Glutamatergic neuron (in vitro differentiated cells): ENCODE measurements at places on chromosomes 7 and 10.

- H3K36me3 ChIP-seq: no peaks in the 10 kb centered on the region
- H3K4me3 ChIP-seq: no peak overlapping the region
- H3K27ac ChIP-seq: no peak overlapping the region
- no peaks in the 10 kb centered on the region for H3K4me1 ChIP-seq
These were observed 6.1 kb downstream of the GIMAP1 start for GRCh38 chr7:150722431-150722931.

DNA sequence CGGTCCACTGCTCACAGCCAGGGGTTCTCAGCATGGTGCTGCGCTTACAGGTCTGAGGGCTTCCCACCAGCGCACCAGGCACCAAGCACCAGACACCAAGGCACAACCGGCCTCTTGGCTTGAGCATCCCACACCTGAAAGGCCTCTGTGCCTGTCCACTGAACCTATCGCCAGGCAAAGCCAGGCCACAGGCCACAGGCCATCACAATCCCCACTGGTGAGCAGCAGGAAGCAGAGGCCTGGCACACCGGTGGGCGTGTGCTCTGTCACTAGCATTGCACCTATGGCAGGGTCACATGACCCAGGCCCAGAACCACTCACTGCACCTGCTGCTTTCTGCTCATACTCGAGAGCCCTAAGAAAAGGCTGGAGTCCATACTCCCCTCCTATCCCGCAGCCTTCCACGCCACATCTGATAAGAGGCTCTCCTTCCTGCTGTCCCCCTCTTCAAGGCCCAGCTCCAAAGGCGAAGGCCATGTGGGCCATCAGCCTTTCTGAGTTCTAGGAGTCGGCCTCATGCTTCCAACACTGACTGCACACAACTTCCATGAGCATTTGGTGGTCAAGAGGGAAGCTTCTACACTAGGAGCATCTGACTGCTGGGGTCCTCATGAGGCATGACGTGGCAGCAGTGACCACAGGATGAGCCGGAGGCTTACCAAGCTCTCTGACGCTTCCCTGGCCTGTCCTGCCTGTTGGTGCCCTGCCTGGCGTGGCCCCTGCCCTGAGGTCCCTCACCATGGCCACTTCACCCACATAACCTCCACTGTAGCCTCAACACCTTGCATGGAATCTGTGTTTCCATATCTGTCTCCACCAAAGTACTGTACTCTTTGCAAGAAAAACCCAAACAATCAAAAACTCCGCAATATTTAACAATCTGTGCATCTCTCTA, 166.3 kb downstream of the TNS3 start:
- no peaks in the 10 kb centered on the region for H3K4me1 ChIP-seq
- no peak for DNase-seq
- no peak overlapping the region for H3K4me3 ChIP-seq
- peaks cover 11% of the 10 kb centered on the region for H3K36me3 ChIP-seq
- H3K27me3 ChIP-seq: peaks cover 3% of the 10 kb centered on the region
- no peak overlapping the region for H3K27ac ChIP-seq

DNA sequence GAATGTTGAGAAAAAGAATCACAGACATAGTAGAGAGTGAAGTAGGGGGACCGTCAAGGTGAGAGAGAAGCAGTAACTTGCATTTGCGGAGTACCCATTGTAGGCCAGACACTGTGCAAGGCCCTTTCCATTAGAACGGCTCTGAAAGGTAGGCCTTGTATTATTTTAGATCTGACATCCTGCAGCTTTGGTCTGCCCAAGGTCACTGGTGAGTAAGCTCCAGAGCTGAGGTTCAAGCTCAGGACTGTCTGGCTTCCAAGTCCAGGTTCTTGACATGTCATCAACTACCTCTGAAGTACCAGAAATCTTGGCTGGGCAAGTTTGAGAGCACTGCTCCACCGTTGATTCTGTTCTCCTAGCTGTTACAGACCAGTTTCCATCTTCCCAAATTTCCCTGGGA, 13.2 kb upstream of the EVX1 start:
- no peak overlapping the region for H3K4me3 ChIP-seq
- H3K4me1 ChIP-seq: peaks cover 1% of the 10 kb centered on the region
- DNase-seq: no peak
- H3K36me3 ChIP-seq: no peaks in the 10 kb centered on the region
- peaks cover 17% of the 10 kb centered on the region for H3K27me3 ChIP-seq
- H3K27ac ChIP-seq: no peak overlapping the region

DNA sequence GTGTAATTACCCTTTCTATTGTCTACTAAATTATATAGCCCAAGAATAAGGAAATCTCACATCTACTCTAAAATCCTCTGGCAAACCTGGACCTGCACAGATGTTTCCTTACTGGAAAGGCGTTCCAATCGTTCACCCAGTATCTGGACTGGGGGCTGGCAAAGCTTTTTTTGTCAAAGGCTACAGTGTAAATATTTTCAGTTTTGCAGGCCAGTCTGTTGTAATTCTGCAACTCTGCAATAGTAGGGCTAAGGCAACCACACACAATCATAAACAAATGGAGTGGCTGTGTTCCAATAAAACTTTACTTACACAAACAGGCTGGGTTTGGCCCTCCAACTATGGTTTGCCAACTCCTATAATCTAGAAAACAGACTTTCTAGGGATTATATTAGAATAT, 56.2 kb downstream of the GLI3 start:
- H3K36me3 ChIP-seq: no peaks in the 10 kb centered on the region
- no peak overlapping the region for H3K4me3 ChIP-seq
- peaks cover 5% of the 10 kb centered on the region for H3K27me3 ChIP-seq
- no peaks in the 10 kb centered on the region for H3K4me1 ChIP-seq
- H3K27ac ChIP-seq: no peak overlapping the region

- H3K4me3 ChIP-seq: peak within 1 kb of the TSS; percentile 87
- peaks cover 6% of the 10 kb centered on the region for H3K27me3 ChIP-seq
- H3K4me1 ChIP-seq: peaks cover 29% of the 10 kb centered on the region
- H3K36me3 ChIP-seq: no peaks in the 10 kb centered on the region
- peak; percentile 83 for DNase-seq
- no peak within 1 kb of the TSS for H3K27ac ChIP-seq
These were observed at the start of gene PARD3 for GRCh38 chr10:34815185-34816084. TSS of gene PARD3 (minus strand) at chr10:34815296. CDS start at chr10:34814995, 301 bp downstream.
